ENCODE measurements at places on chromosomes 5 and 9.

DNA sequence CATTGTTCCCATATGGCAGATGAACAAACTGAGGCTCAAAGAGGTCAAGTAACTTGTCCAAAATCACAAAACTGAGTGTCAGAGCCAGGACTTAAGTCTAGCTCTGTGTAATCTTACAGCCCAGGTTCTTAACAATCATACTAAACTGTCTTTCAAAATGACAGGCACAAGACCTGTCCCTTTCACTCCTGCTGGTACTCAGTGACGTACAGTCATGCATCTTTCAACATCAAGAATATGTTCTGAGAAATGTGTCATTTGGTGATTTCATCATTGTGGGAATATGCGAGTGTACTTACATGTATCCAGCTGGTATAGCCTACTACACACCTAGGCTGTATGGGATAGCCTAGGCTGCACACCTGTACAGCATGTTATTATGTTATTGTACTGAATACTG is 646.8 kb upstream of the WWC1 start:
- no peak for DNase-seq

- DNase-seq = peak; percentile 50
Observed at GRCh38 chr5:108727651-108728565, 19.8 kb upstream of the FER start.

- no peak for DNase-seq
Observed at GRCh38 chr5:41339339-41339738, 126.0 kb upstream of the C6 start.

DNA sequence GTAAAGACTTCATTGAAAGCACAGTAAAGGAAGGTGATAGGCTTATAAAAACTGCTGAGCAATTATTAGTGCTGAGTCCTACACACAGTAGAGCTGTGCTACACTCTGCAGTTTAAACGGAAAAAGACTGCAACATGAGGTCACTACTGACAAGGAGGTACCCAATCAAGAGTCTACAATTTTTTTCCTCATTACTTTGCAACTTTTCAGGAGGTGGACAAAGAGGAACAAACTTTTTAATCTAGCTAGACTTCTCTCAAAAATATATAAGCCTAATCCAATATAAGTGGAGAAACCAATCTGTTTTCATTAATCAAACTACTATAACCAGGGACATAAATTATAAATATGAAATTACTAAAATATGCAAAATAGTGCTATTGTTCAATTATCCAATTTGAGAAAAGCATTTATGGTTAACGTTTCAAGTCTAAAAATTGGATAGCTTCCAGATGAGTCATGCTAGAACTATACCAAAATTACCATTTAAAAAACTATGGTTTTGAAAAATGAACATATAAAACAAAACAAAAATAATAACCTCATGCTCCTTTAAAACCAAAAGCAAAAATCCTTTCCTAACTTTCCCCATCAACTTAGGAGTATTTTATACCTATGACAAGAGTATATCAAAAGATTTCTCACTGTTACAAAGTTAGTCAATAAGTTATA is 37.7 kb downstream of the FAM13B start:
- DNase-seq = no peak

GRCh38 chr5:23506329-23507236 is 826 bp upstream of the PRDM9 start:
- DNase-seq = no peak

DNA sequence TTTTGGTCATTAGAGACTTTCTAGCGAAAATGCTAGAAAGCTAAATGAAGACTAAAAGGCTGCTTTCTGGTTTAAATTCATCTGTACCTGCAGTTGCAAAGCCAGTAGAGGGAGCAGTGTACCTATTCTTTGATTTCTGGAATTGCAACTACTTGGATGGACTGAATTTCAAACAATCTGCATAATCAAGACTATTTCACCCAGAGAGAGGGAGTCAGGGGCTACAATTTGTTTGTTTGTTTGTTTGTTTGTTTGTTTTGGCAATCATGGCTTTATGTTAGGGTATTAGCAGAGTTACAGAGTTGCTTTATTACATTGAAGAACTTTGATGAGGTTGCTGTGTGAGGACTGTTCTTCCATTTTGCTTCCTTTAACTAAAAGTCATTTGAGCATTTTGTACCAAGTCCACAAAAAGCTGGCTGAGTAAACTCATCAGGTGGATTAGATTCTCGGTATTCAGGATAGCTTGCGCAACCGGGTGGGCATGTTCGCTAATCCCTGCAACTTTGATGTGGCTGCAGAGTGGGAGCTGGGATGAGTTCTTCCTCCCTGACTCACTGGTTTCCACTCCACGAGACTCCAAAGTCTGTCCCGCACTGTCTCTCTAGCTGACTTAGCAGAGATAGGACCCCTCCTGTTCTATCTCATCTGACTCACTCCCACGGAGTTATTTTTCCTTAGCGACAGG is 80.0 kb upstream of the TUT7 start:
- DNase-seq = no peak

DNA sequence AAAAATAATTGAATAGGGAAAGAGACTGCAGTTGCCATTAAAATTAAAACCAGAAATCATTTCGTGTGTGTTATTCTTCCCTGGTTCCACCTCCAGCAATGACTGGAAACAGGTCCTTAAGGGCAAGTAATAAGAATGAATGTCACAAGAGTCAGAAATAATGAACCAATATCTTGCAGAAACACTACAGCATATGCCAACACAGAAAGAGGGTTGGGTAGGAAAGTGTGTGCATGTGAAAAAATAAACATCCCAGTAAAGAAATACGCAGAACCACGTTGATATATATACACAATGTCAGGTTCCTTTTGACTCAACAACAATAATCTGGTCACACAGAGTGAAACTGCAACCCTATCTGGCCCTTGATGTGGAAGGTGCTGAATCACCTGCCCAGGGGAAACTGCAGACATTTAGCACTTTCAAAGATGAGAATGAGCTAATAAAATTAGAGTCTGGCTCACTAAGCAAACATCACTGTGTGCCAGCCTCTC is 15.0 kb downstream of the HMHB1 start:
- DNase-seq = peak; percentile 31

- no peak for DNase-seq
Observed at GRCh38 chr9:83024506-83025125, 38.3 kb downstream of the RASEF start.

DNA sequence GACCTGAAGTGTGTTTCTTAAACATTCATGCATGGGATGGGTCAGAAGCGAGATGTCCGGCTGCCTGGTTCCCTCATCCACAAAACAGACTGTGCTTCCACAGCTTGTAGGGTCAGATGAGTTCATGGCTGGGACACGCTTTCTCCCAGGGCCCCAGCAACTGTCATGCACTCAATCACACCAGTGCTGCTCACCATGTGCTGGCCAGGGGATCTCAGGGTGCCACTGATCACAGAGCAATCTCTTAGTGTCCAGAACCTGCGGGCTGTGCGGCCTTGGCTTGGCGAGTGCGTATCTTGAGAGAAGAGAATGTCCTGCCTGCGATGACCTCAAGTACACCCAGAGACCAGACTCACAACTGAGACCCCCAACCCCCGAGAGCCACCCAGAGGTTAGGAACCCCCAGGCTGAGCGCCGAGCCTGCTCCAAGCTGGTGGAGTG is 26.0 kb upstream of the FCN2 start:
- no peak for DNase-seq

DNA sequence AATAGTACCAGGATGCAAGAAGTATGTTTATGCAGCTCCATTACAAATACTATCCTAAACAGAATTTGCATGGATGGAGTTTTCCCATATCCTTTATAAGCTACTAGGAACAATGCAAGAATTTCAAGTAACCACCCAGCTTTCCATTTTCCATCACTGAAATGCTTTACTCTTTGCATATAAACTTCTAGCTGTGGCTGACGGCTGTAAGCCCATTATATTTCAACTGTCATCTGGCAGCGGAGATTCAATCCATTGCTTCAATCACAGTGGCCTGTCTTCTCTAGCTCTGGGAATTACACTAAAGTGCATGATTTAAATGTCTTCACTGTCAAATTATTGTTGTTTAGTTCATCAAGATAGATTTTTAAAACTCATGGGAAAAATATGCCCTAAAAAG is 64.2 kb upstream of the PAM start:
- no peak for DNase-seq

- no peak for DNase-seq
Observed at GRCh38 chr9:121684381-121685145, 33.1 kb downstream of the DAB2IP start.

- DNase-seq = no peak
Observed at GRCh38 chr9:92638621-92639101, 31.3 kb downstream of the IPPK start.

DNA sequence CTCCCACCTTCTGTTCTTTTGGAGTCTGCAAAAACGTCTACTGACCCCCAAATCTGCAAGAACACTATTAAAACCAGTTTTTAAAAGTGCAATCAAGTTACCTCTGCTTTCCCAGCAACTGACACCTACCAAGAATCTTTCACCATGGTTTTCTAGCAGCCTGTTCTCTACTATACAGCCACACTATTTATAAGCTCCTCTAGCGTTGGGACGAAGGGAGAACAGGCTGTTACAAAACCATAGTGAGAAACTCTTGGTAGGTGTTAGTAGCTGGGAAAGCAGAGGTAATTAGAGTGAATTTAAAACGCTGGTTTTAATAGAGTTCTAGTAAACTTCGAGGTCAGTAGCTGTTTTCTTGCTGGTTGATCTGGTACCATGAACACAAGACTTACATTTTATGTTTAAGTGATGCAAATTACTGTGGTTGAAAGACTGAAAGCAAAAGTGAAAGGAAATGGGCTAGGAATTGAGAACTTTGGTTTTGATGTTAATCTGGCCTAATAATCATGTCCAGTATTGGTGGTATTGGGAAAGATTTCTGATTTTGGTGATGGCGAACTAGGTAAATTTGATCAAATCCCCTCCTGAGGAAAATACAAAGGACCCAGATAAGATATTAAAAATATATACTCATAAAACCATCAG is 5.3 kb downstream of the MROH2B start:
- no peak for DNase-seq

DNA sequence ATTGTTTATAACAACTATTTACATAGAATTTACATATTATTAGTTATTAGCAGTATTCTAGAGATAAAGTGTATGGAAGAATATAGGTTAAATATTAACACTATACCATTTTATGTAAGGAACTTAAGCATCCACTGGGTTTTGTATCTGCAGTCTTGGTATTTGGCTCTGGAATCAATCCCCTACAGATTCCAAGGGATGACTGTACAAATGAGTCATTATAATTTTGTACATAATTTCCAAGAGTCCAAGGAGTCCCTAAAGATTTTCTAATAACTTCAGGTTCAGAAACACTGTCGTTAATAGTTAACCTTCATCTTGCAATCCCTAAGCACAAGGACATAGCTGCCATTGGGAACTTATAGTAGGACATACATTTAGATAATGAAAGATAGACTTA is 254.8 kb upstream of the PDE4D start:
- DNase-seq = no peak

GRCh38 chr9:88950341-88951154 is 40.7 kb upstream of the S1PR3 start:
- DNase-seq = no peak

DNA sequence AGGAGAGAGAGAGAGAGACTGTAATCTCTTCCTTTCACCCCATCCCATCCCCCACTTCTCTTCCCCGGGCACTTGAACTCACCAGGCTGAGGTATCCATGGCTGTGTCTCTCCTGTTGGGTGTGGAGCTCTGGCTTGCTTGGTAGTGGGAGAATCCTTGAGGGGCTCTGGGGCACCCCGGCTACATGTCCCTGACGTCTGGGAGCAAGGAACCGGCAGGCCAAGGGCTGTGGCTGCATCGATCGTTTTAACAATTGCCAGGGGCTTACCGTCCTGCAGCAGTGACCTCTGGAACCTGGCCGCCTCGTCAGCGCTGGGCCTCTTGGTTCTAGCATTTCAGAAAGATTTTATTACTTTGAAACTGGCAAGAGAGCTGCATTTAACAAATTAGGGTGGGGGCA is 30.0 kb downstream of the FGF18 start:
- no peak for DNase-seq

DNA sequence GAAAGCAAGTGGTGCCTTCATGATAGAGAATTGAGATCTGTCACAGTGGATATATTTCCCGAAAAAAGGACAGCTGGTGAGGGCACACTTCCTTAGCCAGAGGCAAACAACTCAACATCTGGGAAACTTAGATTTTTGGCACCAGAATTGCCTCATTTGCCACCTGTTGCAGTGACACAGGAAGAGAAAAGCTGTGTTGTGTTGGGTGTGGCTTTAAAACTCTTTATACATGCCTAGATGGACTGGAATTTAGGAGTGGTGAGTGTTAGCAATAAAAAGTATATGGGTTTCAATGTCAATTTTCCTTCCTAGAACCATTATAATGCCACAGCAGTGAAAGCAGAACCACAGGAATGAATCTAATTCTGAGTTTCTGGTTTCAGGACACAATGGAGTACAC is 62.6 kb upstream of the CEMIP2 start:
- no peak for DNase-seq

GRCh38 chr9:135490166-135490870 is 10.2 kb upstream of the MRPS2 start:
- DNase-seq = no peak

DNA sequence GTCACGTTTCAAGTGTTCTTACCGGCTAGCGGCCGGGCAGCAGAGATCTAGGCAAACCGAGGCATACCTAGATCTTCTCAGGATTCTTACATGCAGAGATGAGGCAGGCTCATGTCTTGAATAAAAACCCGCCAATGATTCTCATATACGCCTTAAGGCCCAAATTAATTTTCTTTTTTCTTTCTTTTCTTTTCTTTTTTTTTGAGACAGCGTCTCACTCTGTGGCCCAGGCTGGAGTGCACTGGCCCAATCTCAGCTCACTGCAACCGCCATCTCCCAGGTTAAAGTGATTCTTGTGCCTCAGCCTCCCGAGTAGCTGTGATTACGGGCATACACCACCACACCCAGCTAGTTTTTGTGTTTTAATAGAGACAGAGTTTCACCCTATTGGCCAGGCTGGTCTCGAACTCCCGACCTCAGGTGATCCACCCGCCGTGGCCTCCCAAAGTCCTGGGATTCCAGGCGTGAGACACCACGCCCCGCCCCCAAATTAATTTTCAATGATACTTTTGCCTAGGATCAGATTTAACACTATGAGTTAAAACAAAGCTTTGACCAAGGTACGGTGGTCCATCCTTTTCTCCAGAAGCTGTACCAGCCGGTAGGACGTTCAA is 1.5 kb downstream of the C9orf40 start:
- no peak for DNase-seq

- DNase-seq = no peak
Observed at GRCh38 chr9:117622347-117622746, 81.9 kb upstream of the TLR4 start.

DNA sequence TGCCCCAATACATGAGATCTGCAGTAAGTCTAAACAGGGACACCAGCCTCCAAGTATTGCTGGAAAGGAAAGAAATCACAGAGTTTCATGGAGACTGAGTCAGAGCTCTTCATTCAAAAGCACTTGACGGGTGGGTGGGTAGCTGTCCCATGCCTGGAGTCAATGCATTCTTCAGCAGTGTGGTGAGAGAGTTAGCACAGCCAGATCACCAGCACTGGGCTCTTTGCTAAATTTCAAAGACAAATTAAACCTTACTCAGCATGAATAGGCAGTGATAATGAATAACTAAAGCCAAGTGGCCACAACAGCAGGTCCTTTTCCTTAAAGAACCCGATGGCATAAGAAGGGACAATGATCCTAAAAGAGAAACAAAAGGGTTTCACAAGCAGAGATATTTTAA is 192.4 kb downstream of the ACTL7B start:
- DNase-seq = no peak

All from stimulated activated naive CD4-positive, alpha-beta T cell treated with Interleukin-2 at 50 U/mL for 16 hours (primary cell).